Gastrocnemius medialis (tissue), 4 donors: ENCODE measurements at places on chromosomes 7 and 10. TPM values are rescaled to one million over a fixed set of nuclear protein-coding genes. Genes with fewer than 3 reads are reported as not detected.

GRCh38 chr10:14810969-14811953, 26.6 kb downstream of the CDNF start:
- no peaks in the 10 kb centered on the region for H3K36me3 ChIP-seq
- H3K27me3 ChIP-seq, result no peaks in the 10 kb centered on the region
- H3K4me3 ChIP-seq, result no peak overlapping the region
- no peaks in the 10 kb centered on the region for H3K4me1 ChIP-seq
- H3K27ac ChIP-seq, result no peak overlapping the region

FXYD4 gene
- total RNA-seq, result not detected

- peaks cover 28% of the 10 kb centered on the region for H3K4me1 ChIP-seq
- peak overlapping the region; percentile 99 for H3K27ac ChIP-seq
- H3K36me3 ChIP-seq, result peaks cover 11% of the 10 kb centered on the region
- H3K27me3 ChIP-seq, result no peaks in the 10 kb centered on the region
- H3K4me3 ChIP-seq, result peak overlapping the region; percentile 97
These were observed 744 bp downstream of the PPRC1 start for GRCh38 chr10:102133373-102134195.

DNA sequence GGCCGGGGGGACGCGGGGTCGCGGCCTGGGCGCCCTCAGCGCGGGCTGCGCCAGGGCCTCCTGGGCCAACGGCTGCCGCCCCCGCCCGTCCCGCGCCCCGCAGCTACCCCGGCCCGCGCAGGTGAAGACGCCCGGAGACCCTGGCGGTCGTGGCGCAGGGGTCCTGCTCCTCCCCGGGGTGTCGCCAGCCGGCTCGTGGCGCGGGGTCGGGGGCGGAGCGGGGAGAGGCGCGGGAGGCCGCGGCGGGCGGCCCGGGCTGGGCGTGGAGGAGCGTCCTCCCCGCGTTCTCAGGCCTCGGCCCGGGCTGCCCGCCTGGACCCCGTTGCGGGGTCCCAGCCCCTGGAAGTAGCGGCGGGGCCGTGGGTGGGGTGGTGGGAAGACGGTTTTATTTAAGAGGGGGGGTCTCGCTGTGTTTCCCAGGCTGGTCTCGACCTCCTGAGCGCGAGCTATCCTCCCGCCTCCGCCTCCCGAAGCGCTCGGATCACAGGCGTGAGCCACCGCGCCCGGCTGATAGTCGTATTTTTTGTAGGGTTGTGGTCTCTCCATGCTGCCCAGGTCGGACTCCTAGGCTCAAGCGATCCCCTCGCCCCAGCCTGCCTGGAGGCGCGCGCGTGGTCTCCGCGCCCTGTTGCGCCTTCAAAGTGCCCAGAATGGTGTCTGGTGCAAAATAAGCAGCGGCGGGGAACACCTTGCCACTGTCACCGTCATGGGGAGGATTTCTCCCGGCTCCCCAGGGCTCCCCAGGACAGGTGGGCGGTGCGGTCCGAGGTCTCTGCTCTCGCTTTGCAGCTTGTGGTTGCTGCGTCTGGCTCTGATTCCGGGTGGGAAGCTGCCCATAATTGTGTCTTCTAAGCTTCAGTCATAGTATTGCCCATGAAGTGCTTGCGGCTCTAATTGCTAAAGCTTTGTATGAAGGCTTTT, 15.3 kb upstream of the SUN1 start:
- peak overlapping the region; percentile 99 for H3K27ac ChIP-seq
- no peak for DNase-seq
- H3K4me3 ChIP-seq, result peak overlapping the region; percentile 68
- H3K27me3 ChIP-seq, result no peaks in the 10 kb centered on the region
- no peaks in the 10 kb centered on the region for H3K36me3 ChIP-seq

FGF8 gene
- not detected for total RNA-seq
